Activated CD4-positive, alpha-beta T cell treated with anti-CD3 and anti-CD28 coated beads, Interleukin-2, amount 10 ng/mL, durations not matched to agents 7 days and 5 days (primary cell): ENCODE measurements at places on chromosomes 11 and 22.

DNA sequence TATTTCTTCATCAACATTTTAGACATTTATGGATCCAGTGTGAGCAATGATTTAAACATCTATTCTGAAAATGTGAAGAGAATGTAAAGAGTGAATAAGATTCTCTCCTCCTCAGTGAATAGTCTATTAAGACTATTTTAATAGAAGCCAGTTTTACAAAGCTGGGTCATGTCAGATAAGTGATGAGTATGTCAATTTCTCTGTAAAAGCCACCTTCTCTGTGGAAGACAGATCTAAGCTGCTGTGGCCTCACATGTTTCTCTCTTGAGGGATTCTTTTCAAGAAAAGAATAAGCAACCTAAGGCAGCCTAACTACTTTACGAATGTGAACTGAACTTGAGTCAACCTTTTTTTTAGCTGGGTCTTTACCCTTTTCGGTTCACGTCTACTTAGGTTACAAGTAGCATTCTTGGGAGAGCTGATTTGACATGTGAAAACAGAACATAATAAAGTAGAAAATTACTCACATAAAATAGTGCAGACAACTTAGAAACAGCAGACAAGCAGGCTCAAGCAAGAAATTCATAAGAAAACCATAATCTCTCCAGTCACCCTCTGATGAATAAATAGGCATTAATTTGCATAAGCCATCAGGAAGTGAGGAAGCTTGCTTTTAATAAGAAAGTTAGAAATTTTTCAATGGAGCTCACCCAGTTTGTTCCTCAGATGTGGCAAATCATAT is 9.9 kb downstream of the CTSC start:
- no peak for DNase-seq

- DNase-seq, result no peak
Measured at GRCh38 chr11:45885921-45886721, 670 bp downstream of the MAPK8IP1 start.

DNA sequence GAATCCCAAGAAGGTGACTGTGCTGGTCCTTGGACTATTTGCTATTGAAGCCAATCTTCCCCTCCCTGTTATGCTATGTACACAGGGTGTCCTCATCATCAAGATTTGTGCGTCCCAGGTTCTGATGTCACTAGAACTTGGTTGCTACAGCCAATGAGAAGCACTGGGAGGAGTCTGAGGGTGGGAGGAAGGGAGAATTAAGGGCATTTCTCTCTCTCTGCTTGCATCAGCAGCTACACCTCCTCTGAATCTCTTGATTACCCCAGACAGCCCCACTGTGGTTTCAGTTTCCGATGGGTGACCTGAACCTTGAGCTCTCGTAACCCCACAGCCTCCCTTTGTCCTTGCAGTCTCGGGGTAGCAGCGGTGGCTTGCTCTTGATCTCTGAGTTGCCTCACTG is 212.4 kb upstream of the SESN3 start:
- DNase-seq, result no peak

GRCh38 chr11:10674440-10674855 is 19.1 kb downstream of the IRAG1 start:
- no peak for DNase-seq

DNA sequence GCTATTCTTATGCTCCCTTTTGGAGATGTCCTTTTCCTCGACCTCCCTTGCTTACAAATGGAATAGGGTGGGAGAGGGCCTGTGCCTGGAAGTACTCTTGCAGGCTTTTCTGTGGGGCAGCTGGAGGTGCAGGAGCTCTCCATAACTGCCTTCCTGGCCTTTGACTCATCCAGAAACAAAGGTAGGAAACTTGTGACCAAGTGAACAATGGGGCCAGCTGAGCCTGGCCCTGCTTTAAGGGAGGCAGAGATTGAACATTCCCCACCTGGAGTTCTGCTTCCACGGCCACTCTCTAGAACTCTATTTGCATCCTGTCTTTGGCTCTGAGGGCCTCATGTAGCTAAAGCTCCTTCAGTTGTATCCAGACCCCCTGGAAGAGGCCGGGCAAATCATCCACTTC is 5.1 kb upstream of the LYVE1 start:
- DNase-seq, result no peak

- no peak for DNase-seq
Measured at GRCh38 chr11:85809191-85809590, 1.8 kb downstream of the SYTL2 start.

- DNase-seq, result no peak
Measured at GRCh38 chr22:27573280-27574001, 228.1 kb downstream of the MN1 start.

DNA sequence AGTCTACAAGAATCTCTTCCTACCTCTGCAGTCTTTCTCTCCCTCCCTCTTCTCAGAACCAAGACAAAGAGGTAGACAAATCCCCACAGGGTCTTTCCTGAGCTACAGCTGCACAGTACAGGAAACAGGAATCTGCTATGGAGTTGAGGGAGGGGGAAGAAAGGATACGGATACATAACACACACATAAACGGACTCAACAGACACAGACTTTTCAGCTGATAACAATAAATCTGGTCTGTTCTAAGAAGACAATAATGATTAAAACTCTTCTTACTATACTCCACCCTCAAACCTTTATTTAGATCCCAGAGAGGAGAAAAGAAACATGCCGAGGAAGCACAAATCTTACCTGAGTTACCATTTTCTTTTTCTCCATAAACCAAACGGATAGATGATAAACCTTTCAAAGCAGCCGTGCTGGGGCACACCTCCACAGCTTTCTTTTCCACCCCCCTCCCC is 122.2 kb downstream of the APOL5 start:
- no peak for DNase-seq

DNA sequence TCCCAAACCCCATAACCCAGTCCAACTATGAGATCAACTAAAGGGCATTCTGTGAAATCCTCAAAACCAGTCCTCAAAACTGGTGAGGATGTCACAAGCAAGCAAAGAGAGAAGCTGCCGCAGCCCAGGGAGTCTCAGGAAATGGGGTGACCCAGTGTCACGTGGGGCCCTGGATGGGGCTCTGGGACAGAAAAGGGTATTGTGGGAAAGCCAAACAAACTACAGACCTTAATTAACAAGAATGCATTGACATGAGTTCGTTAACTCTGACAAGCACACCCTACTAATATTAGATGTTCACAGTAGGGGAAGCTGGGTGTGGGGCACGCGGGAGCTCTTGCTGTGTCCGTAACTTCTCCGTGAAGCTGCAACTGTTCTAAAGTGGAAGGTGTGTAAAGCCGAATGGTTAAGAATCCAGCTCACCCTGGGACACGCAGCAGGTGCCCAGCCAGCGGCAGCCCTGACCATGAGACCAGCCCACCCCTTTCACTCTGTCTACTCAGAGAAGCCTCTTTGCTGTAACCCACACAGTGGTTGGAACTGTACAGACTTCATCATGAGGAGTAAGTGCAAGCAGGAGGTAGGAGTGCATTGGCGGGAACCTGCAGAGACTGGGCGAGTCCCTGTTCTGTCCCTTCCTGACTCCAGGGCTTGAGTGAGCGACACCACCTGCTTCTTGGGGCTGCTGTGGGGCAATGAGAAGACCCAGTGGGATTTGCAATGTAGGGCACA is 17.9 kb downstream of the LINC01488 start:
- no peak for DNase-seq

GRCh38 chr22:35631597-35631996 is 14.5 kb upstream of the MB start:
- no peak for DNase-seq

DNA sequence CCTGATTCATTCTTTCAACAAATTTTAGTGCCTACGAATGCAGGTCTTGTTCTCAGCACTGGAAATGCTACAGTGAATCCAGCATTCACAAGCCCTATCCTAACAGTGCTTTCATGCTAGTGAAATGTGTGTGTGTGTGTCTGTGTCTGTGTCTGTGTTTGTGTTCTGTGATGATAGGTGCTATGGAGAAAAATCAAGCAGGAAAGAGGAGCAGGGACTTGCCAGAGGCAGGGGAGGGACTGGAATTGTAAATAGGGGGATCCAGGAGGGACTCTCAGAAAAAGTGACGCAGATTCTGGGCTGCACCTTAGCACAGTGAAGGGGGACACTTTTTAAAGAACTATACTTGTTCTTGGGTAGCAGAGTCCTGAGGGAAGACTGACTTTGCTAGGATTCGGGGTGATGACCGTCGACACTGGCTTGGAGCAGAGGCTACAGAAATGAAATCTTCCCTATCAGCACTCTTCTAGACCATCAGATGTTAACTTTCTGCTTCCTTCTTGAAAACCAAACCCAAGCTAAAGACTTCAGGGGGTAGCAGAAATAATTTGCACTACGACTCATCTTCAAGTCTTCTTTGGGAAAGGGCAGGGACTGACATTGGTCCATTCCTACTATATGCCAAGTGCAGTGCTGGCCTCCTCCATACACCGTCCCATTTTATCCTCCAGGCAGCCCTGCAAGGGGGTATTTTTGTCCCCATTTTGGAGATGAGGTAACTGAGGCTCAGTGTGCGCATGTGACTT is 39.3 kb upstream of the PTPRJ start:
- DNase-seq, result no peak

DNA sequence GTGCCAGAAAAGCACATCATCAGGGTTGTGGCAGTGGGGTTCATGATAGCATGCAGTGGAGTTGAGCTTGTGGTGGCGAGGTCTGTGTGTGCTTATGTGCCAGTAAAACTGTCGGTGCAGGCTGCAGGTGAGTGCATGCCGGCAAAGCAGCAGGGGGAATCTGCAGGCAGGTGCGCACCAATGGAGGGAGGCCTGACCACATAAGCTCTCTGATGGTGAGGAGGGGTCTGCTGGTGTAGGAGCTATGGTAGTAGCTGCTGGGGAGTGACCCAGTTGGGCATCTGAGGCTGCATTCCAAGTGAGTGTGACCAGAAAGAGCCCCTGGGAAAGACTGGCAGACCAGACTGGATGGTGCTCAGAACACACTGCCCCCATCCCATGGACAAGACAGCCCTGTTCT is 121.5 kb downstream of the CNTN5 start:
- no peak for DNase-seq

DNA sequence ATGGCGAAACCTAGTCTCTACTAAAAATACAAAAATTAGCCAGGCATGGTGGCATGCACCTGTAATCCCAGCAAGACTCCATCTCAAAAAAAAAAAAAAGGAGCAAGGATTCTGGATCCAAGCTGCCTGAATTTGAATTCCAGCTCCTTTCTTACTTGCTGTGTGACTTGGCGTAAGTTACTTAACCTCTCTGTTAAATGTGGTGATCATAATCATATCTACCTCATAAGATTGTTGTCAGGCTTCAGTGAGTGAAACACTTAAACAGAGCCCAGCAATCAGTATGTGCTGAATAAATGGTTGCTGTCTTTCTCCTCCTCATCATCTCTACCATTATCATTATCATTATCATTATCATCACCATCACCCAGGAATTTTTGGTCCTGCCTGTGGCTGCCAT is 2.7 kb downstream of the MB start:
- DNase-seq, result no peak

GRCh38 chr11:69050592-69051380 is 2.1 kb downstream of the TPCN2 start:
- no peak for DNase-seq

GRCh38 chr11:36132940-36133339 is 156.3 kb downstream of the COMMD9 start:
- no peak for DNase-seq

GRCh38 chr11:1459764-1460395 is 26.7 kb downstream of the MOB2 start:
- no peak for DNase-seq

GRCh38 chr11:101063706-101064105 is 65.9 kb downstream of the PGR start:
- DNase-seq, result no peak

GRCh38 chr11:33907421-33907820 is 15.5 kb upstream of the LMO2 start:
- DNase-seq, result no peak

GRCh38 chr11:130706572-130706971 is 209.7 kb downstream of the SNX19 start:
- no peak for DNase-seq

GRCh38 chr11:8801121-8801520 is 109.9 kb upstream of the AKIP1 start:
- no peak for DNase-seq

DNA sequence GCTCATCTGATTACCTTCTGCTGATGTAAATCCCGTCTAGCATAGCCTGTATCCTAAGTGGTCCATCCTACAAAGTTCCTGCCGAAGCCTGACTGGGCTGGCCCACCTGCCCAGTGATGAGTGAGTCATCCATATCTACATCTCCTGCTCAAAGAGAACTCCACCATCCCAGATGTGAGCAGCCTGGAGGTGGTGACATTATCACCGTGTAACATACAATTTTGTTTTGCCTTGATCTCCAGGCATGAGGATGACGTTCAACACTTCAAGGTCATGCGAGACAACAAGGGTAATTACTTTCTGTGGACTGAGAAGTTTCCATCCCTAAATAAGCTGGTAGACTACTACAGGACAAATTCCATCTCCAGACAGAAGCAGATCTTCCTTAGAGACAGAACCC is 5.6 kb downstream of the TMA7B start:
- no peak for DNase-seq

GRCh38 chr11:65780770-65781151 is at the start of gene AP5B1:
TSS of gene AP5B1 (minus strand) at chr11:65780976. CDS start at chr11:65780591, 385 bp downstream.
- DNase-seq, result peak; percentile 63

DNA sequence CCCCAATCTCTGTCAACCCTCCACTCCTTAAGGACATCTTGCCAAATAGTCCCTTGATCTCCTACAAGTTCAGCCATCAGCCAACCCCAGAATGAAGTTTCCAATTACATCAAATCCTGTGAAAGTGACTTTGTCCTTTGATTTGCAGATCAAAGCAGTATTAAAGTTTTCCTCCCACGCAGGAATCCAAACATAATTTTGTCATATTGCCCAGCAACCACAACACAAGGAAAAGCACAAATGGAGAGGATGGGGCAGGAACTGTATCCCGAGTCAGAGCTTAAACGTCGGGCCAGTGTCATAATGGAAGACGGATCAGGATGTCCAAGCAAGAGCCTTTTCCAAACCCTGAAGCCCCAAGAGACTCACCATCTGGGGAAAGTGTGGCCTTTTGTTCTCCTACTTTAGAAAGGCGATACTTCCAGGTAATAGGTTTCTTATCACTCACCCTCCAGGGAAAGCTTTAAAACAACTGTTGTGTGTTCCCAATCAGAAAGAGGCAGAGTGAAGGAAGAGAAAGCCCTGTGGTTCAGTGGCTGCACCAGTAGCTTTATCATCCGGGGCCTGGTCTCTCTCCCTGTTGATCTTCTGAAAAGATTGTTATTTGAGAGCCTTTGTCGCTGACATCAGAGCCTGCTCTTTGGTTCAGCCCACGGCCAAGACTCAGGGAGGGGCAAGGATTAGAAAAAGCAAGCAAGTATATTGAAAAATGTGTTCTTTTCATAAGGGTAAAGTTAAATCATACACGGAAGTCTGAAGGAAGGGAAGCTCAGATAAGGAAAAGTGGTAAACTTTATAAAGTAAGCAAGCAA is 41.7 kb downstream of the EXPH5 start:
- DNase-seq, result no peak

GRCh38 chr22:50056214-50056972 is 1.7 kb downstream of the TTLL8 start:
- no peak for DNase-seq

DNA sequence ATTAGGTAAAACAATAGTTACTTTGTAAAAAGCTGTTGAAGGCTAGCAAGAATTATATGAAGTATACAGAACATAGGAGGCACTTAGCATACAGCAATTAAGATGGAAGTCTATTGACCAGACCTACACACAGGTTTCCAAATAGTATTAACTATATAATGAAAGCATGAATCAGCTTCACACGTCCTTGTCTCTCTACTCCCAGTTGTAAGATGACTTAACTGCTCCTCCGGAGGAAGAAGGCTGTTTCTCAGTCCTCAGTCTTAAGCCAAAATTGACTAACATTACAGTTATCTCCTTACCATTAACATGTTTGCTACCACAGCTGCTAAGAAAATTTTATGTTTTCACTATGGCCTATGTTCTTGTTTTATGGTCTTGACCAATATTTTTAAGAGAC is 24.7 kb downstream of the SIK3 start:
- no peak for DNase-seq
